ENCODE measurements at places on chromosomes 3 and 15.

DNA sequence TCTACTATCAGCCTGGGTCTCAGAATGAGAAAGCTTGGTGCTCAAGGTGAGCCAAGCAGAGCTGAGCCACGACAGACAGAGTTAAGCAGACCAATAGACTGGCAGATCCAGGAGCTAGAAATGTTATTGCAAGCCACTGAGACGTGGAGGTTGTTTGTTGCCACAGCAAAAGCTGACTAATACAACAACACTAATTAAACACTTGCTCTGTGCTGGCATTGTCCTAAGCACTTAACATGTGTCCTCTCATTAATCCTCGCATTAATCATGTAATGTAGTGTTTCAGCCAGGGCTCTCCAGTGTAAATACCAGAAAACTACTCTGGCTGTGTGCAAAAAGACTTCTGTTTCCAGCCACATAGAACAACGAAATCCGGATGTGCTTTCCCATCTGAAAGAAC, 11.6 kb upstream of the SPSB4 start:
- DNase-seq: no peak

GRCh38 chr3:181824961-181825360, 113.2 kb downstream of the SOX2 start:
- DNase-seq: no peak

GRCh38 chr15:50107157-50107556, 11.9 kb downstream of the ATP8B4 start:
- no peak for DNase-seq

GRCh38 chr15:43151688-43152087, 18.3 kb downstream of the TMEM62 start:
- no peak for DNase-seq

- DNase-seq: no peak
Measured at GRCh38 chr15:92101708-92102394, 248.3 kb downstream of the SLCO3A1 start.

GRCh38 chr3:27561576-27561975, 77.4 kb upstream of the SLC4A7 start:
- DNase-seq: no peak

DNA sequence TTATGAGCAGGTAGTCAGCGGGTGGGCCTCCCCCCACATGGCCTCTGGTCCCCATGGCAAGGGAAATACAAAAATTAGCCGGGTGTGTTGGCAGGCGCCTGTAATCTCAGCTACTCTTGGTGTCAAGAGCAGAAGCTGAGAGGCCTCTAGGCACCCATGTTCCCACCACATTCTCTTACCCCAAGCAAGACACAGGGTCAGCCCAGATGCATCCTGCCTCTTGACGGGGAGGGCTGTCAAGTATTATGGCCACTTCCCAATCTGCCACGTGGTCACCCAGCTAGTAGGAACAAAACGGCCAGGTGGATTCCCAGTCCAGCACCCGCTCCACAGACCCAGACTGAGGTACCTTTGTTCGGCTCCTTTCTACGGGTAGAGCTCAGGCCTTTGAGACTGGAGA, 16.2 kb upstream of the SLC6A6 start:
- DNase-seq: no peak

DNA sequence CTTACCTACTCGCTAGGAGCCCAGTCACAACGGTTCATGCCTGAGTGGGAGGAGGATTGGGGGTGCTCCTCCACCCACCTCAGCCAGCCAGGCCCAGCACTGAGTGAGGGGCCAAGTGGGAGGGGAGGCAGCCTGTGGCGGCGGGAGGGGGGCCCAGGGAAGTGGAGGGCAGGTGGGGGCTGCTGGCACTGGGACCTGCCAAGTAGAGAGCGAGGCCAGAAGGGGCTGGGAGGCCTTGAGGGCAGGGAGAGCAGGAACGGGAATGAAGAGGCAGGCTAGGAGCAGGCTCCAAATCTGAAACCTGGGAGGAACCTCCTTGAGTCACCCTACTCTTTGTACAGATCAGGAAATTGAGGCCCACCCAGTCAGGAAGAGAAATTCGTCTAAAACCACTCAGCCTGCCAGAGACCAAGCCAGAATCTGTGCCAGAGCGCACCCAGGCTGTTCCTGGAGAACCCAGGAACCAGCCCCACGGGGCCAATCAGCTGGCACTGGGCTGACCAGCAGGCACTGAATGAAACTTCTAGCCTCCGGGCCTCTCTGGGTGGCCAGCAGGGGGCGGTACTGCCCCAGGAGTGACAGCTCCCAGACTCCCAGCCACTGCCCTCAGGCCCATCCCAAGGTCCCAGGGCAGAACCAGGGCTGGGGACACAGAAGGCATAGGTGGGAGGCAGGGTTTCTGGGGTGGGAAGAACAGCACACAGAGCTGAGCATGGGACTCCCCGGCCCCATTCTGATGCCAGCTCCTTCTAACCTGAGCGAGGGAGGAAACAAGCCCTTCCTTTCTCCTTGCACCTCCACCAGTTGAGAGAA, 14.8 kb upstream of the CYP11A1 start:
- DNase-seq: peak; percentile 89

DNA sequence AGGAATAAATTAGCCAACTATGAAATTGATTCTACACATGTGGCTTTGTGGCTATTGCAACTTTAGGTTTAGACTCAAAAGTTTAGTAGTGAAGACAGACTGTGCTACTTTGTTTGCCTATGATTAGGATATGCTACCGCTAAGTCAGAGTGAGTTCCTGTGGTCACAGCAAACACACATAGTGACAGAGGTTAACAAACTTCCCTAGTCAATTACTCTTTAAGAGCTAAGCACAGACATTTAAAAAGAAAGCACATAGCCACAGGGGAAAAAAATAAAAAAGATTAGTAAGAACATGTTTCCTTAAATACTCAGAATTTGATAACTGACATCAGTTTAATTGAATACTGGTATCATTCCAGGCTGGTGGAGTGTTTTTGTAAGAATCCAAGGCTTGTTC, 207.1 kb downstream of the GBE1 start:
- DNase-seq: no peak

GRCh38 chr3:109275702-109276293, 40.5 kb downstream of the DPPA2 start:
- DNase-seq: peak; percentile 36

DNA sequence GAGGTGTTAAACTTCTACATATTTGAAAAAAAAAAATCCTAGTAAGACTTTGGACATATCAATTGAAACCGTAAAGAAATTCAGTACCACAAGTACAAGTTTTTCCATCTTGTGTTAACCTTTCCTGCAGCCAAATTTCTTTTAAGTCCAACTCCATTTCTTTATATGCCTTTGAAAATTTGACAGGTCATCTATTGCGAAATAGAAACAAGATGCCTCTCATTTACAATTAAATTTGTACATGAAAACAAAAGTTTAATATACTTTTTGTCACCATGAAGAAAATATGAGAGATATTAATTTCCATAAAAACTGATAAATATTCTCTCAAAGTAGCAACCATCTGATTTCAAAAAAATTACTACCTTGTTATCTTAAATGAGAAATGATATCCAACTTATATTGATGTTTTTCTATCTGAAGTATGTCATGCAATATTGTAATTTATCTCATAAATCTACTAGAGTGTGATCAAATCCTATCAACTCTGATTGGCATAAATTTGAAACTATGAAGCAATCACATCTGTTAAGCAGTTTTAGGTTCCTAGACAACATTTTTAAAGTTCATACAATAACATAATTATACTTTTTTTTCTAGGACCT, 68.2 kb downstream of the TBC1D5 start:
- no peak for DNase-seq

- DNase-seq: no peak
Measured at GRCh38 chr3:101567528-101568317, 6.1 kb downstream of the TRMT10C start.

GRCh38 chr3:142930463-142930862, 33.0 kb downstream of the PAQR9 start:
- DNase-seq: no peak

GRCh38 chr15:39192979-39193560, 387.8 kb upstream of the THBS1 start:
- DNase-seq: no peak

GRCh38 chr15:65088643-65089021, 12.1 kb downstream of the KBTBD13 start:
- DNase-seq: no peak

GRCh38 chr15:43103907-43104306, 1.9 kb downstream of the UBR1 start:
- DNase-seq: no peak

GRCh38 chr3:72663429-72663828, 184.8 kb downstream of the SHQ1 start:
- no peak for DNase-seq

DNA sequence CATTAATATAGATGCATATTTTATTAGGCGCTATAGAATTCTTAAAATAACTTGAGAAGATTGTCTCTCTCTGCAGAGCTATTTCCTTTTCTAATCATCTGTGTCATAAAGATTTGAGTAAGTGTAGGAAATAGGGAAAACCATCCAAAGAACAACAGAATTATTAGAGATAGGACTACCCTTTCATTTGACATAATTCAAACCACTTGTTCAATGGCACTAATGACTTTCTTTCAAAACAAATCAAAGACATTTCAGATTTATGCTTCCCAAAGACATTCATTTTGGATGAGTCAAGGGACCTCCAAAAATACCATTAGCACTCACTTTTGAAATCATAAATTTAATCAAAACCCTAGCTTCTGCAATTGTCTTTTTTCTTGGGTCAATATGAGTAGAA, 29.5 kb downstream of the PRICKLE2 start:
- DNase-seq: no peak

- no peak for DNase-seq
Measured at GRCh38 chr3:190229632-190230424, 92.4 kb downstream of the CLDN1 start.

- no peak for DNase-seq
Measured at GRCh38 chr15:50017522-50017921, 101.5 kb downstream of the ATP8B4 start.

- DNase-seq: no peak
Measured at GRCh38 chr3:50150863-50151686, 4.0 kb upstream of the SEMA3F start.

- DNase-seq: no peak
Measured at GRCh38 chr3:59001675-59002074, 48.1 kb downstream of the CFAP20DC start.

DNA sequence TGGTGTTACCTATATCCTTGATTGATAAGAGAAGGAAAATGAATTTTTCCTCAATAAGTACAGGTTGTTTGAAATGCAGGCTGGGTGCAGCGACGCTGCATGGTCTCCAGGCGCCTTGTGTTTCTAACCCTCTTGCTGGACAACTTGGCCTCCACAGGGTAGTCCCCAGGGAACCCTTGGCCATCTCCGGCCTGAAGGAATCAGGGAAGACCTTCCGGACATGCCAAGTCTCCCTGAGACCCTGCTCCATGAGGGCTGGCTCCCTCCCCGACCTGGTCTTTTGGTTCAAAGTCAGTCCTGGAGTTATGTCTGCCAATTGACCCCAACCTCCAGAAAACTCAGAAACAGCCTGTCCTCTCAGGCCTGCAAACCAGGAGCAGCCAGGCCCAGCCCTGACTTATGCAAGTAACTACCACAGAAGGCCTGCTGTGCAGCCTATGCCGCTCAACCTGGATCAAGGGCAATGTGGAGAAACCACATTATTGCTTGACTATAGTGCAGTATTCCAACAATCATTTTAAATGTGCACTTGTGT, 98.3 kb downstream of the LIPC start:
- no peak for DNase-seq

GRCh38 chr3:18124501-18124900, 300.6 kb downstream of the SATB1 start:
- DNase-seq: no peak

GRCh38 chr15:50180091-50180490, 1.9 kb upstream of the SLC27A2 start:
- DNase-seq: no peak

DNA sequence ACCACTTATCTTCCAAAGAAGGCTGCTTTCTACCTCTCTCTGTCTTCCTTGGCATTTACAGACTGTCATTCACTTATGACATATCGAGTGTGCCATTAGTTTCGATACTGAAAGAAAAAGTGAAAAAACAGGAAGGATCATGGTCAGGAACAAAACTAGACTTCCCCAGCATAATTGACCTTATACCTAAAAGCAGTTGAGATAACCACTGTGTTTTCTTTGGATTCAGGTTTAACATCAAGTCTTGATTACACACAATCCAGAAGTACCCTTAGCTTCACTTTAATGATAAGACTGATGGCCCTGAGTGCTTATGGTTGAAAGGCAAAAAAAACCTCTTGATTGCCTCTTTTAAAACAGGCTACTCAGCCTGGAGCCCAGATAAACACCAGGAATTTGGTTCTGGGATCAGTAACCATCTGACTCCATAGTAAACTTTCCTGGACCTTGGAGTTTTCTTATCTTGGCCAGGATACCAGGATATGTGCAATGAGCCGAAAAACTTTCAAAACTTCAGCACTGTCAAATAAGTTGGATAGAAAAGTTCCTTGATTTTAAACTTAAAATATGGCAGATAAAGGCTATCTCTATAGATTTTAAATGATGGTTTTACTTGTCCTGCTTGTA, 5.0 kb upstream of the UACA start:
- no peak for DNase-seq

DNA sequence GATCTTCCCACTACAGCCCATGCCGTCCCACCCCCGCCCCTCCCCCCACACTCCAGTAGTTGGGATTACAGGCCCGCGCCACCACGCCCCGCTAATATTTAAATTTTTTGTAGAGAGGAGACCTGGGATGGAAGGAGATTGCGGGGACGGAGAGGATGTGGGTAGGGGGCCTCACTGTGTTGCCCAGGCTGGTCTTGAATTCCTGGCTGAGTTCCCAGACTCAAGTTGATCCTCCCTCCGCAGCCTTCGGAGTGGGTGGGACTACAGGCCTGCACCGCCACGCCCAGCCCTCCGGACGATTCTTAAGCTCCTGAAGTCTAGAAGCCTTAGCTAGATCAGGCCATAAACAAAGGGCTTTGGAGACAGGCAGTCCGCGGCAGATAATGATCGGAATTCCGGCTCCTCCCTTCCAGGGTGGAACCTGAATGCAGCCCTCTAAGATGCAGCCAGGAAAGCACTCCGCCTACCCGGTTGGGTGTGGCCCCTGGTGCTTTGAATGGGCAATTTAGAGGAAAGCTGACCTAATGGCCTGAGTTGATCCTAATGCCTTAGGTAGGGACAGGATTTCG, at the start of gene DPPA2:
TSS of gene DPPA2 (minus strand) at position 356 of the 569 bp plus-strand sequence. CDS start 1,975 bp downstream, outside the sequence.
- no peak for DNase-seq

GRCh38 chr15:74179983-74180880, 6.7 kb downstream of the ISLR start:
- peak; percentile 65 for DNase-seq

- DNase-seq: no peak
Measured at GRCh38 chr3:170523248-170523647, 62.6 kb downstream of the SLC7A14 start.

GRCh38 chr15:65327651-65328393, 23.3 kb downstream of the RNU5B-1 start:
- no peak for DNase-seq

GRCh38 chr3:135191708-135192107, 396.6 kb downstream of the EPHB1 start:
- DNase-seq: no peak

DNA sequence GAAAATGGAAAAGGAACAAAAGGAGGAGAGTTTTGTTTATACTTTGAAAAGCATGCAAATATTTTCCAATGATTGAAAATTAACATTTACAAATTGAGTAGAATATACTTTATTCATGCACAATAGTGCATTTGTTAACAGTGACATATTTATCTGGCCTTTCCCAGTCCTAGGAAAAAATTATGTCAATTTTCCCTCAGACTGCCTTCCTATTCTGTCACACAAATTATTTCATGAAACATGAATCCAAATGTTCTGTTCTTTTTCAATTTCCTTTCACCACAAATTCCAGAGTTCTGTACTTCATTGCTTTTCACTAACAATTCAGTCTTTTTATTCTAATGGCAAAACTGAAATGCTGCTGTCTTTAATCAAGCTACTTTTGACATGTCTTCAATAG, 945.1 kb downstream of the ROBO1 start:
- no peak for DNase-seq

- no peak for DNase-seq
Measured at GRCh38 chr3:52847726-52848125, 12.9 kb upstream of the MUSTN1 start.
